Stimulated activated CD8-positive, alpha-beta memory T cell treated with anti-CD3 and anti-CD28 coated beads, Interleukin-4, amount 100 ng/mL, for 4 hours (primary cell): ENCODE measurements at places on chromosomes 3 and 15.

DNA sequence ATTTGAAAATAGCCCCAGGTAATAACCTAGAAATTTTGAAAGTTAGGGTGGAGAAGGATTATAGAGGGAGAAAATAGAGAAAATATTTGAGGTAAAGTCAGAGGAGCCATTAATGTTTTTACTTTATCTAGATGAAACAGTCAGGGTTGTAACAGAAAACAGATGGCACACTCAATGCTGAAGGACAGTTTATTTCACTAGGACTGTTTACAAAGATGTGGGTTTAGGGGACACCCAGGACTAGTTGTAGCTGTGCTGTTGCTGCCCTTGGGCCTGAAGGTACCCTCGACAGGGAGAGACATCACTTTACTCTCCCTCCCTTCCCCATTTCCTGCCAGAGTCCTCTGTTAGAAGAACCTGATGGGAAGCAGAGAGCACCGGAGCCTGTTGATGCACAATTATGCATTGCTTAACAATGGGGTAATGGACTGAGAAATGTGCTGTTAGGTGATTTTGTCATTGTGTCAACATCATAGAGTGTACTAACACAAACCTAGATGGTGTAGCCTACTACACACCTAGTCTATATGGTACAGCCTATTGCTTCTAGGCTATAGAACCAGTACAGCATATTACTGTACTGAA, 103.8 kb downstream of the GALK2 start:
- DNase-seq = no peak

GRCh38 chr3:68931406-68932149, 769 bp downstream of the TAFA4 start:
- DNase-seq = no peak

GRCh38 chr15:75653347-75653913, 5.7 kb downstream of the SNX33 start:
- no peak for DNase-seq

GRCh38 chr15:60407415-60407805, 9.6 kb upstream of the ANXA2 start:
- DNase-seq = no peak

DNA sequence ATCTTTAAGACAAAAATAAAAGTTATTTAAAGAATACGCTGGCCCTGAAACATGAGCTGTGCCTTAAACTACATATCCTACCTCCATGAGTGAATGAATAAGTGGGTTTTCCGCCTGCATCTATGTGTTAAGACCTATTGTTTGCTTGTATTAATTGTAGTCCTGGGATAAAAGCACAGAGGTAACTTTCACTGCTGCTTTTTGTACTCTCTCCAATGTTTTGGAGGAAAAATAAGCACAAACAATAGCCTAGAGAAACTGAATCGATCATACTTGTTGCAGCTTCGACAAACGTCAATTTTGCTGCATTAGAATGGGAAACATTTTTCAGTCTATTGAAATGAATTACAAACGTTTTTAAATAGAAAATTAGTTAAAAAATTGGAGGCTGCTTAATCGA, 1.3 kb upstream of the CTNNB1 start:
- no peak for DNase-seq

DNA sequence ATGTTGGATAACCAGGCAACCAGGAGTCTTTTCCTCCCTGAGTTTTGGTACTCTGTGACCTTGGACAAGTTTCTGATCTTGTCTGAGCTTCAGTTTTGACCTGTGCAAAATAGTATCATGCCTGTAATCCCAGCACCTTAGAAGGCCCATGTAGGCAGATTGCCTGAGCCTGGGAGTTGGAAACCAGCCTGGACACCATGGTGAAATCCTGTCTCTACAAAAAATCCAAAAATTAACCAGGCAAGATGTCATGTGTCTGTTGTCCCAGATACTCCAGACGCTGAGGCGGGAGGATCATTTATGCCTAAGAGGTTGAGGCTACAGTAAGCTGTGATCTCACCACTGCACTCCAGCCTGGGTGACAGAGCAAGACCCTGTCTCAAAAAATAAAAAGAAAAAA, 114.8 kb downstream of the IL12A start:
- no peak for DNase-seq

DNA sequence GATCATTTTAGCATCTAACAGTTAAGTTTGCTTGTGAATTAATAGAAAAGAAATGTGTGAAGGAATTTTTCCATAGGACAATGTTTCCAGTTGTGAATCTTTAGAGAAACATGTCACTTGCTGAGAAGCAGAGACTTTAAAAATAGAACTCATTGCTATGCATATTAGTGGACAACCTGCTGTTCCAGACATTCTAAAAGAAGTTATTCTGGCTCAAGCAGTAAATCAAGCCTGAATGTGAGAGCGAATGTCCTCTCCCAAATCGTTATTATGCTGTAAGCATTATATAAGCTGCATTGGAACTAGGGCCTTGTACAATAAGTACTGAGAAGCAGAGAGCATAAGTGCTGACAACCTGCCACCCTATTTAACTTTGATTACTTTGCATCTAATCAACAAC, 990.9 kb downstream of the PLOD2 start:
- DNase-seq = no peak

GRCh38 chr15:85929786-85930185, 135.1 kb upstream of the KLHL25 start:
- no peak for DNase-seq

- no peak for DNase-seq
These were observed 129.7 kb downstream of the NFKBIZ start for GRCh38 chr3:101979033-101979432.

DNA sequence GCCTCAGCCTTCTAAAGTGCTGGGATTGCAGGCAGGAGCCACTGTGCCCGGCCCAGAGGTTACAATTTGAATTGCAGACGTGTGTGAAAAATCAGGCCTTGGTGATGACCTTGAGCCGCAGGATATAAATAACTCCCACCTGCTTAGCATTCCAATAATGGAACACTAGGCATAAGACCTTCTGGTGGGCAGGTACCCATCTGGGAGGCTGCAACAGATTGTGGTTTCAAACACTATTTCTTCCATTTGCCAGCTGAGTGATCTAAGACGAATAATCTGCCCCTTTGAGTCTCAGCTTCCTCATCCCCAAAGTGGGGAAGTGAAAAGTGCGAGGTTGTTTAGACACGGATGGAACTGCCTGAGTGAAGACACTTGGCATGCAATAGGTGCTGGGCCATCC, 47.7 kb upstream of the HERC1 start:
- no peak for DNase-seq

DNA sequence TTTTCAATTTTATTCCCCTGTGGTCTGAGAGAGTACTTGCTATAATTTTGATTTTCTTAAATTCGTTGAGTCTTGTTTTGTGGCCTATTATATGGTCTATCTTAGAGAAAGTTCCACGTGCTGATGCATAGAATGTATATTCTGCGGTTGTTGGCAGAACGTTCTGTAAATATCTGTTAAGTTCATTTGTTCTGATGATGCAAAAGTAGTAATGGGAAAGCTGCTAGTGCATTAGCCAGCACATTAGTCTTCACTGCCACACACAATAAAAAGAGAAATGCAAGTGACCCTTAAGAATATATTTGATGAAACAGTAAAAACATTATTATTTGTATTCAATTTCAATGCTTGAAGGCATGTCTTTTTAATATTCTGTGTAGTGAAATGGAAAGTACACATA, 84.8 kb downstream of the GTPBP8 start:
- no peak for DNase-seq

GRCh38 chr15:74815121-74815934, 2.7 kb downstream of the LMAN1L start:
- no peak for DNase-seq

GRCh38 chr3:48738144-48738536, 21.1 kb upstream of the IP6K2 start:
- no peak for DNase-seq

GRCh38 chr15:33296856-33297255, 13.9 kb upstream of the RYR3 start:
- no peak for DNase-seq

DNA sequence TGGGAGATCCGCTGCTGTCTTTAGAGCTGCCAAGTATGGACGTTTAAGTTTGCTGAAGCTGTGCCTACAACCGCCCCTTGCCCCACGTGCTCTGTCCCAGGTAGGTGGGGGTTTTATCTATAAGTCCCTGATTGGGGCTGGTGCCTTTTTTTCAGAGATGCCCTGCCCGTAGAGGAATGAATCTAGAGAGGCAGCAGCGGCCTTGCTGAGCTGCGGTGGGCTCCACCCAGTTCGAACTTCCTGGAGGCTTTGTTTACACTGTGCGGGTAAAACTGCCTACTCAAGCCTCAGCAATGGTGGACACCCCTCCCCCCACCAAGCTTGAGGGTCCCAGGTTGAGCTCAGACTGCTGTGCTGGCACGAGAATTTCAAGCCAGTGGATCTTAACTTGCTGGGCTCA, 83.4 kb upstream of the FGF7 start:
- no peak for DNase-seq

- DNase-seq = no peak
These were observed 129.2 kb upstream of the IL12A start for GRCh38 chr3:159859424-159859823.

GRCh38 chr15:68278595-68279405, 1.3 kb downstream of the FEM1B start:
- no peak for DNase-seq

- DNase-seq = no peak
These were observed 76.3 kb upstream of the CCDC39 start for GRCh38 chr3:180755556-180755955.

- no peak for DNase-seq
These were observed 706.5 kb upstream of the UBE2E2 start for GRCh38 chr3:22496641-22497040.

DNA sequence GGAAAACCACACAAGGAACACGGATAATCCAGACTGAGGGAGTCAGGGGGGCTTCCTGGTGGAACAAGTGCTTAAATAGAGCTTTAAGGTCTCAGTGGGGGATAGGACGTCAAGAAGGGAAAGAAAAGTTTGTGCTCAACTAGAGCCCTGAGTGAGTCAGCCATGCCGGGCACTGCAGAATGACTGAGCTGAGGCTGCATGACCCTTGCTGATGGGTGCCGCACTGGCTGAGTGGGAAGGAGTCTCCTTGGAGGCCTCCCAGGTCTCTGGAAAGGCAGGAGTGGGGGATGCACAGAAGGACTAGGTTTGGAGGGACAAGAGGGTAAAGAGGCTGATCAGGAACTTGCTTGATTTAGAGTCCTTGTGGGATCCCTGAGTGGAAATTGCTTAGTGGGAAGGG, 150.3 kb downstream of the RPLP1 start:
- no peak for DNase-seq

- no peak for DNase-seq
These were observed 23.8 kb downstream of the LPP start for GRCh38 chr3:188177721-188178120.

DNA sequence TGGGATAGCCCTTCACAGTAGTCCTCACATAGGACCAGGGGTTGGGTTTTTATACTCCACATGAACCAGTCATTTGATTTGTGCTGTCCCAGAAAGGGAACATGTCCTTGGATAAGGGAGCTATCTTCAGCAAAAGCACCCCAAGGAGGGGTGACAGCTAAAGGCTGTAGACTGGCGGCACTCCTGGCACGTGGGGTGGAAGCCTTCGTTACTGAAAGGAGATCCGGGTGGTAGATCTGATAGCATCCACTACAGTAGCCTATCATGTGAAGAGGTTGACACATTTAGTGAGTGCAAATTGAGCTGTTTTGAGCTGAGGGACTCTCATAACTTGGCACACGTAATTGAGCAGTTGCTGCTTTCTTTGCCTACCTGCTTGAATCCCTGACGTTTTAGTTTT, 588.8 kb upstream of the GOLIM4 start:
- DNase-seq = no peak

- no peak for DNase-seq
These were observed 274.4 kb downstream of the PLCL2 start for GRCh38 chr3:17158941-17159682.
